ENCODE measurements at places on chromosomes 16 and 17. TPM values are rescaled to one million over a fixed set of nuclear protein-coding genes. Genes with fewer than 3 reads are reported as not detected.

MRM1 gene
- 2.2 TPM for total RNA-seq

GTF3C1 gene
- total RNA-seq: 68.1 TPM

KRTAP4-6 gene
- not detected for total RNA-seq

HOXB9 gene
- under 0.01 TPM for total RNA-seq

EVPLL gene
- total RNA-seq: not detected

ZG16 gene
- total RNA-seq: not detected

ASGR1 gene
- 1.3 TPM for total RNA-seq

C1QTNF8 gene
- not detected for total RNA-seq

AGRP gene
- total RNA-seq: not detected

WNT9B gene
- not detected for total RNA-seq

GJD3 gene
- not detected for total RNA-seq

KPNB1 gene
- 659 TPM for total RNA-seq

GALR2 gene
- total RNA-seq: not detected

UTP4 gene
- 32.1 TPM for total RNA-seq

TBX2 gene
- total RNA-seq: 23.6 TPM

Data from IMR-90 (cell line).